ENCODE measurements at places on chromosomes 2 and 18.

GRCh38 chr2:5385596-5385995 lies 306.6 kb upstream of the SOX11 start:
- no peak for DNase-seq

GRCh38 chr2:130796290-130796689 lies 40.4 kb upstream of the ARHGEF4 start:
- DNase-seq: no peak

GRCh38 chr18:47036298-47036874 lies 965 bp upstream of the ELOA2 start:
- DNase-seq: peak; percentile 4

DNA sequence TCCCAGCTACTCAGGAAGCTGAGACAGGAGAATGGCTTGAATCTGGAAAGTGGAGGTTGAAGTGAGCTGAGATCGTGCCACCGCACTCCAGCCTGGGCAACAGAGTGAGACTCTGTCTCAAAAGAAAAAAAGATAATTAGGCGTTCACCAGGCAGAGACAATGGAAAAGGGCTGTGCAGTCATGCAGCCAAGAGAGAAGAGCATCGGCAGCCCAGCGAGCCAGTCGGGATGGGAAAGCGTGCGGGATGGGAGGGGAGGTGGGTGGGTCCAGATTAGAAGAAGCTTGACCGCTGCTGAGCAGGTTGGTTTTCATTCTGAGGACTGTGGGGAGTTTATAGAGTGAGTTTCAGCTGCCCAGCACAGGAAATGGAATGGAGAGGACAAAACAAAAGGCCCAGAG lies 15.0 kb upstream of the CYS1 start:
- no peak for DNase-seq

DNA sequence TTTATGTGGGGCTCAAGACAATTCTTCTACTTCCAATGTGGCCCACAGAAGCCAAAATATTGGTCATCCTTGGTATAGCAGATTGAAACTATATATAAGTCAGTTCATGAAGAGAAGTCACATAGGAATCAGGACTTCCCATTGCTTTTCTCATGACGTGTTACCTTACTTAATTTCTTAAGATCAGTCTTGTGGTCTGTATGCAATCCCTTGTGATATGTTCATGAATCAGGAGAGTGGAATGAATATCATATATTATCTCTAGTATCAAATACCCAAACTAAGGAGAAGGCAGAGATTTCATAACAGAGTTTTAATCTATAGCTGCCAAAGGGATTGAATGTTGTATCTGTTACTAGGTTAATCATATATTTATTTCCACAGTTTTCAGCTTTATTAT lies 1390.4 kb downstream of the SUCLG1 start:
- no peak for DNase-seq

DNA sequence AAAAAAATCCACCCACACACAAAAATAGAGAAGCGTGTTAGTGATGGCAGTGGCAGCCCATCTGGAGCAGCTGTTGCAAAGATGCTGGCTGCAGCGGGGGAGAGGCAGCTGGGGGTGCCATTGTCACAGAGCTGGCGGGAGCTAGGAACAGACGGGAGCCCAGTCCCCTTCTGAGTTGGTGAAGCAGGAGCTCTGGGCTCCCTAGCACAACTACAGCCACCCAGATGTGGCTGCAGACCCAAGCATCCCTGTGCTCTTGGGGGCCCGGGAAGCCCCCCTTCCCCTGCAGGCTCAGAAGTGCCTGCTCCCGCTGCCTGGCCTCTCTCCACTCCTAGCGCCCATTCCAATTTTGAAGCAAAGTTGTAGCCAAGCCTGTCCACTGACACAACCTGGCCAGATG lies 366.6 kb upstream of the MC4R start:
- no peak for DNase-seq

GRCh38 chr2:192060161-192060560 lies 134.6 kb downstream of the TMEFF2 start:
- no peak for DNase-seq

DNA sequence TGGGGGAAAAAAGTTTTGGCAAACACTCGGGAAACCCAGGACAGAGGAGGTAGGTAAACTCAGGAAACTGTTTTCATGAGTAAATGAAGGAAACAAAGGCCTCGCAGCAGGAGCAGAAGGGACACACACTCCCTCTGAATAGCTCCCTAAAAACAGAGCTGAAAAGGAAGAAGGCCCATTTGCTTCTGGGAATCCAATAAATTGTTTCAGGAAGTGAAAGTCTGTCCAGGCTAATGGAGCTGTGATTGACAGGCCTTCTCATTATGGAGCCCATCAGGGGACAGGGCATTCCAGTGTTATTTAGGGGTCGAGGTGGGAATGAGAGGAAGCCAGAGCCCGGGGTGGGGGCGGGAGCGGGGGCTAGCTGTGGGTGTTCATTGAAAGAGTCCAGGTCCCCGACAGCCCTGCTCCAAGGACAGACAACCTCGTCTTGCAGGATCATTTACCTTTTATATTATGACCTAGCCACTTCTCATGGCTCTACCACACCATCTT lies 81.2 kb downstream of the GBX2 start:
- no peak for DNase-seq

DNA sequence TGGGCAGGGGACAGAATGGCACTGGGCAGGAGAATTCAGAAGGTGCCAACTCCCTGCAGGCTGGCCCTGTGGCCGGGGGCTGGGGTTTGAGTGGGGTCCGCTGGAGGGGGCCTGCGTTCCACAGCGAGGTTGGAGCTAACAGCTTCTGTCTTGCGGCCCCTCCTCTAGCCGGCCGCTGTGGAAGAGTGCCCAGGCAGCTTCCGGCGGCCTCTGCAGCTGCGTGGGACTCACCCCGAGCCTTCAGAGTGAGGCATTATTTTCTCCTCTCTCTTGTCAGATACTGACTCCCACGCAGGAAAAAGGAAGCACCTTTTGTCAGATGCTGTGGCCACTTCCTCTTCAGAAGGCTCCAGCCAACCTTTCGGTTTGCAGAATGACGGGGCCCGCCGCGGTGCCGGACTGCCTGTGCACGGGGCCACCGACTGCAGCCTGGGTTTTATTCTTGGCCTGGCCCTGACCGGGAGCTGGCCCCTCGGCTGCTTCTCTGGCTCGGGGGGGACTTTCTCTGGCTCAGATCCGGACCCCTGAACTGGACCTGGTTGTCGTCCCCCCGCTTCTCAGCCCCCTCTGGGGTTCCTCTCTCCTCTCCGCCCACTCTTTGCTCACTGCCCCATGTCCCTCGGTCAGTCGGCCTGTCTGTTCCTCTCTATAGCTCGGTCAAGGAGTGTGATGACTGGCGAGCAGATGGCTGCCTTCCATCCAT lies 40.1 kb downstream of the ARHGAP25 start:
- DNase-seq: no peak

DNA sequence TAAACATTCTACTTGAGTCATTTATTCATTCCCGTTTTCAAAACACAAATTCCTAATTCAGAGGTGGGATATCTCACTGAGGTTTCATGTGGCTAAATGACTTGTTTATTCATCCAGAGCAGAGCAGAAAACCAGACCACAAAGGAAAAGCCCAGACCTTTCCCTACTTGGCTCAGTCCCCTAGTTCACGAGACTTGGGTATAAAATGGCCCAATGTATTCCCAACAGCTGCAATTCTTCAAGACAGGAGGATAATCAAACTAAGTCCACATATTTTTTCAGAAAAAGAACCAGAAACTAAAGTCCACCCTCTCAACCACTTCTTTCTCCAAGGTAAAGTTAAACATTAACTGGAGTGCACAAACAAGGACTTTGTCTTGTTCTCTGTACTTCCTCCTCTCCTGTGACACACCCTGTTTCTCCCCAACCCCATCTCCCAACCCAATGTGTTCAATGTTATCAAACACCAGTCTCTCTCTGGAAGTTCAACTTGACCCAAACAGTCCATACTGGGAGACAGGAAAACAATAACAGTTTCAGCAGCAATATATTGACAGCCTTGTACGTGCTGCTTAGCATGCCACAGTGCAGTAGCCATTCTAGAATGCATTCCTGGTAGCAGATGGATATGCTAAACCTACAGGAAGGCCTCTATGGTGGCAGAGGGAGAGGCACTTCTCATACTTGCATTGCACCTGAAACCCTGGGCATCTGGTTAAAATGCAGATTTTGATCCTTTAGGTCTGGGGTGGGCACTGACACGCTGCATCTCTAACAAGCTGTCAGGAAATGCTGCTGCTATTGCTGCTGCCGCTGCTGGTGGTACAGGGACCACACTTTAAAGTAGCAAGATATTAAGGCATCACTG lies 110.7 kb downstream of the INO80D start:
- no peak for DNase-seq

GRCh38 chr2:160402501-160402900 lies 91.1 kb downstream of the RBMS1 start:
- DNase-seq: no peak

- DNase-seq: no peak
Observed at GRCh38 chr2:98909317-98910211, 26.5 kb downstream of the CRACDL start.
